ENCODE measurements at places on chromosomes 16 and 17. TPM values are rescaled to one million over a fixed set of nuclear protein-coding genes. Genes with fewer than 3 reads are reported as not detected.

SLC5A2 gene
- 1.3 TPM for total RNA-seq

ICAM2 gene
- 6.6 TPM for total RNA-seq

AIPL1 gene
- not detected for total RNA-seq

CES3 gene
- total RNA-seq, result 2.5 TPM

SNX20 gene
- total RNA-seq, result not detected
